NCI-H1417 (cell line): ENCODE measurements at places on chromosomes 12 and 14.
A peak's percentile ranks its signal among the peaks of the same experiment; 100 is the strongest.

- DNase-seq: no peak
Observed at GRCh38 chr12:101823891-101824290, 6.9 kb downstream of the GNPTAB start.

DNA sequence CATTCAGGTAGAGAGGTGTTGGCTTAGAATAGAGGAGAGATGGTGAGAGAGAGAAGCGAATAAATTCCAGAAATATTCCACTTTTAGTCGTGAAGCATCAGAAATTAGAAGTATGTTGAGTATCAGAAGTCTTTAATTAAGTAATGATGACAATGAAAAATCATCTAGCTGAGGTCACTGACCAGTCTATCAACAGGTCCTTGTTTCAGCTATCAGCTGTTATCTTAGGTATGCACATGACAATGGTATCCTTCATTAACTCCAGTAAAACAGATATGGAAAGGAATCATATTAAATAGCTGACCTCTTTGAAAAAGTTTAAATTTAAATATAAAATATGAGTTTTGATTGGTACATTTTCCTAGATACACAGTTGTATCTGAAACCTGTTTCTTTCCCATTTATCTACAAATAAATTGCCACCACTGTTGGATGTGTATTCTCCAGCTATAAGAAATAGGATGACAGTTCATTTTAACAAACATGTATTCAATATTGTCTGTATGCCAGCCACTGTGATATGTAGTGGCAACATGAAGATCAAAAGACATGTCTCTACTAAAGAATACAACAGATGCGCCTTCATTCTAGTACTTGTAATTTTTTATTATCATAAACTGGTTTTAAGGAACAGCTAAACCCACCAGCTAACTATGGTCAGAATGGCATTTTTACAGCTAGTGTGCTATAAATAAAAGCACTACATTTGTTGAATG lies 424.2 kb upstream of the DCN start:
- no peak for DNase-seq

DNA sequence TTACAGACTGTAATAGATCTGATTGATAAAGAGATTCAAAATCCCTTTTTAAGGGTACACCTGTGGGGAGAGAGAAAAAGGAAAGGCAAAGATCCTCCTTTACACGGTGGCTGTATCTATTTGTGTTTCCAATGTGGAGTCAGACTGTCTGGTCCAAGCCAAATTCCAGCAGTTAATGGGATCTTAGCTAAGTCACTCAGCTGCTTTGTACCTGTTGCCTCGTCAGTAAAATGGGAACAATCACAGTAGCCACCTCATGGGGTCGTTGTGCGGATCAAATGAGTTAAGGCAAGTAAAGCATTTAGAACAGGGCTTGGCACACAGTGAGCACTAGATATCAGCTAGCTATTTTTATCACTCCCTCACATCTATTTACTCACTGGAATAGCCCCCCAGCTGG lies 46.9 kb downstream of the EFCAB11 start:
- no peak for DNase-seq

- DNase-seq: no peak
Observed at GRCh38 chr12:8638951-8639350, 23.7 kb downstream of the MFAP5 start.

GRCh38 chr14:65403231-65403630 lies 9.3 kb upstream of the FUT8 start:
- no peak for DNase-seq

GRCh38 chr14:67129768-67130167 lies 59.5 kb upstream of the GARIN2 start:
- DNase-seq: no peak

- DNase-seq: peak; percentile 23
Observed at GRCh38 chr12:98745578-98746391, 100.7 kb downstream of the APAF1 start.

DNA sequence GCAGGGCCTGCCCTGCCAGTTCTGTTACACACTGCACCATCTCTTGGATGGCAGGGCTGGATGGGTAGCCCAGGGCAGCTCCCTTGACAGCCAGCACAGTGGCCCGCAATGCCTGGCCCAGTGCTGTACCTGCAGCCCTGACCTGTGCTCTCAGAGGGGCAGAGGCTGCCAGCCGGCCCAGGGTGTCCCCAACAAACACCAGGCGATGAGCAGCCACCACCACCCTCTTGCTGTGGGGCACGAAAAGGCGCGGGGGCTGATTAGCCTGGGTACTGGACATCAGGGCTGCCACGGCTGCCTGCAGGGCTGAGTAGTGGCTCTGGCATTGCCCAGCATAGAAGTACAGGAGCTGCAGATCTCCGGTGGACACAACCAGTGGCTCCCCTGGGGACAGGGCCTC lies 4.6 kb upstream of the SLC22A17 start:
- no peak for DNase-seq

- no peak for DNase-seq
Observed at GRCh38 chr12:52515927-52516831, 4.0 kb downstream of the KRT5 start.

- DNase-seq: no peak
Observed at GRCh38 chr12:118033902-118034301, 17.4 kb downstream of the RFC5 start.

- DNase-seq: no peak
Observed at GRCh38 chr14:65003394-65003793, 16.7 kb downstream of the FNTB start.

DNA sequence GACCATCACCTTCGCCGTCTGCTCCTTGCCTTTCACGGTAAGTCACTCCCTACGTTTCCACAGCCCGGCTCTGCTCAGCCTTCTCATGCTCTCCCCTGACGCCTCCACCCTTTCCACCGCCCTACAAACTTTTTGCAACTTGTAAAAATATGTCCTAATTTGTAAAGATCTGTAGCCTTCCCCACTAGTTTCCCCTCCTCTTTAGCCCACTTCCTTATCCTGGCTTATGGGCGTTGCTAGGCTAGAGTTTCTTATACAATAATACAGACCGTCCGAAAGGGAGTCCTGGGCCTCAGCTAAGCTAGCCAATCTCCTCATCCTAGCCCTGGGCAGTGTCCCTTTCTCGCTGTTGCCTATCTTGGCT lies 1.2 kb downstream of the PTGER2 start:
- DNase-seq: no peak

DNA sequence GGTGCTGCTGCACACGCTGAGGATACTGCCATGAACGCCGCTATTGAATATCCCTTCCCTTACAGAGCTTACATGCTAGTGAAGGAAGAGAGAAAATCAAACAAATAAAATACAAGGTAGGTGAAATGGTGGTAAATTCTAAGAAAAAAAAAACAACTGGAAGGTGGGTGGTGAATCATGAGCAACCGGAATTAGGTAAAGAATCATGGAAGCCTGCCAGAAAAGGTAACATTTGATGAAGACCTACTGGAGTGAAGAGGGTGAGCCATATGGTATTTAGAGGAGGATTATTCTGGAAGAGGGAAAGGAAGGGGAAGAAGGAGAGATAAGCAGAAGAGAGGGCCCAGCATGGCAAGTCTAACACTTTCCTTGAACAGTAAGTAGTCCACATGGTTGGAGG lies 76.1 kb downstream of the LRIG3 start:
- DNase-seq: no peak

DNA sequence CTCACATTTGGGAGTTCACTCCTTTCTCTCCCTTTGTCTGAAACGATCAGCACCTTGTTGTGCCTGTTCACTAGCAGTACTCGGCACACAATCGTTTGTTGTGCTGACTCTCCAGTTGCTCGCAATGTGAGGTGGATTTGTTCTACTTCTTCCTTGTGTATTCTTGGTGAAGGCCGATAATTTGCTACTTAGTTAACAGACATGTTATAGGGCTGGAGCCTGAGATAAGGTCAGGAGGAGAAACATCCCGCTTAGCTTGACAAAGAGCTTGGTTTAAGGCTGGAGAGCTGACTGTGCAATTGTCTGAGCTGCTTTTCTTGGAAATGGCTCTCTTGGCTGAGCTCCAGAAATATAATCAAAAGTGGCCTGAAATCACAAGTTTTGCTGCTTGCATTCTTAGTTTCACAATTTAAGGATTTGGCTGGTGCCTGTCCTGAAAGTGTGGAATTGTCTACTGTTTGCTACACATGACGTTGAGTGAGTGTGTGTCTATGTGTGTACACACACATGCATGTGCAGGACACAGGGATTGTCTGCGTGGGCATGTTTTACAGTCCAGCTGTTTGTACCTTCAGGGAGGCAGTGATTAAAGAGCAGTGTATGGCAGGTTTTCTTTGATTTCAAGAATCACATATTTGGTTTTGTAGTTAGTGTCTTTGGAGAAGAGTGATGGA lies 77.7 kb downstream of the ARF6 start:
- no peak for DNase-seq

DNA sequence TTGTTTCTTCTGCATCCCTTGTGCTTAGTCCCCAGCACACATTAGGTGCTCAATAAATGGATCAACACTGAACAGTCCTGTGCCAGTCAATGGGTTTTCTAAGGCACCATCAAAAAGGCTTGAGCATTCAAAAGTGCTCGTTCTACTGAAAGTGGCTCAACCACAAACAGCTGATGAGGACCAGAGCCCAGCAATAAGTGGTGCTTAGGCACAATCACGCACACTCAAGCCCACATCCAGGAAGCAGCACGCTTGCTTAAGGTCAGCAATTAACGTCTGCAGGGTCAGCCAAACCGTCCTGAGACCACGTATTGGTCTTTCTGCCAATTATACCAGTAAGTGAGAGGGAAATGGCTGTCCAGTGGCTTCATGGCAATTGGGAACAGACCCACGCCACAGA lies 56.5 kb downstream of the PRIMA1 start:
- DNase-seq: no peak

DNA sequence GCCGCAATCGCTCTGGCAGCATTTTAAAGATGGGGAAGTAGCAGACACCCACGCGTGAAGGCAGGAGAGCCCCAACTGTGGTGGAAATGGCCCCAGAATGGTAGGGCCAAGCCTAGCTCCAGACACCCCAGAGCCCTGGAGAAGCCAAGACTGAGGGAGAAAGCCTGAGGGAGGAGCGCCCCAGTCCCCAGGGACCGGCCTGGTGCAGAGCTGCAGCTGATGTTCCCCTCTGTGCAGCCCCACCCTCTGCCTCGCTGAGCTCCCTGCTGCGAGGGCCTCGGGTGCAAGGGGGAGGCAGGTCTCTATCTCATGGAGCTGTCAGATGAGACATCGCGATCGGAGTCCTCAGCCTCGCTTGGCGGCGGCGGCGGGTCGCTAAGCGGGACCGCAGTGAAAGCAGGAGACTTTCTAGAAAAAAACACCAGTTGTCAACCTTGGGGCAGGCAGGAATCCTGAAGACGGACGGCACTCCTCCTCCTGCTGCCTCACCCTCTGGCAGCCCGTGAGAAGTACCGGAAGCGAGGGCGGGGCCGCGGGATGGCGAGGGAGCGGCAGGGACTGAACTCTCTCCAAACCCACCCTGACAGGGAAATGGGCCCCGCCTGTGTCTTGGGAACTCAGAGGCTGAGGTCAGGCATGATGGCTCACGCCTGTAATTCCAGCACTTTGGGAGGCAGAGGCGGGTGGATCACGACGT lies 6.0 kb downstream of the GAPDH start:
- peak; percentile 71 for DNase-seq

GRCh38 chr14:56664811-56665421 lies 85.3 kb downstream of the TMEM260 start:
- no peak for DNase-seq

- no peak for DNase-seq
Observed at GRCh38 chr12:90908465-90908864, 46.5 kb downstream of the CCER1 start.

DNA sequence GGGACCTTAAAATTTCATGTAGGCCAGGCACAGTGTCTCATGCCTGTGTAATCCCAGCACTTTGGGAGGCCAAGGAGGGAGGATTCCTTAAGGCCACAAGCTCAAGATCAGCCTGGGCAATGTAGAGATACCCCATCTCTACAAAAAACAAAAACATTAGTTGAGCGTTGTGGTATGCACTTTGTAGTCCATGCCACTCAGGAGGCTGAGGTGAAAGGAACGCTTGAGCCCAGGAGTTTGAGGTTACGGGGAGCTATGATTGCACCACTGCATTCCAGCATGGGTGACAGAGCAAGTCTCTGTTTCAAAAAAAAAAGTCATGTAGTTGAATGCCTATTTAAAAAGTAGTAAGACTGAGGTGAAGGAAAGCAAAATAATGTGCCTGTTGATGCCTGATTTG lies 83.5 kb downstream of the TTC6 start:
- DNase-seq: no peak

DNA sequence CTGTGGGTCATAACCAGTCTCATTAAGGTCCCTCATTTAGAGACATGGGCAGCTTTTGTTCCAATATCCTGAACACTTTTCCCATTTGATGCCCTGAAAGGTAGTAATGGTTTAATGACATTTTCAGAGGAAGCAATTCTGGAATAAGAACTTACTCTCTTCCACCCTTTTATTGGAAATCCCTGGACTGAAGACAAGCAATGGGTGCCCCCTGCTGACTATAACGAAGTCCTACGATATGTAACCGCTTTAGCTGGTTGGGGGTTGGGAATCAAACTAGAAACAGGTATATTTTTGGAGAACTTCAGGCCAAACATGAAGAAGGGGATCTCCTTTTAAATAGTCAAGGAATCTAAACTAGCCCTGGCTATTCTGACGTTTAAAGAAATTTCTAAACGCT lies 20.5 kb downstream of the SARNP start:
- peak; percentile 65 for DNase-seq

GRCh38 chr14:63204407-63205043 lies at the start of gene RHOJ:
Gene RHOJ (plus strand): TSS chr14:63204443. CDS start chr14:63204870, 427 bp downstream.
- peak; percentile 81 for DNase-seq

DNA sequence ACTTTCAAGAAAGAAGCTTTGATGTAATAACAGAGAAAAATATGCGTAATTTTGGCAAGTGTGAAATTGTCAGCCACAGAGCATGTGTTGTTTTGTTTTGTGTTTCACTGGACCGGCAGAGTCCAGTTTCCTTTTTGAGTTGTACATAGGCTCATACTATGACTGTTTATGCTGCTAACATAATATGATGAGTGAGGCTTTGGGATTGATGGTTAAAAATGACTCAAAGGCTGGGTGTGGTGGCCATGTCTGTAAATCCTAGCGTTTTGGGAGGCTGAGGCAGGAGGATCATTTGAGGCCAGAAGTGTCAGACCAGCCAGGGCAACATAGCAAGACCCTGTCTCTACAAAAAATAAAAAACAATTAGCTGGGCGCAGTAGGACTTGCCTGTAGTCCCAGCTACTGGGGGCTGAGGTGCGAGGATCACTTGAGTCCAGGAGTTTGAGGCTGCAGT lies 487.9 kb downstream of the PCNX1 start:
- DNase-seq: no peak

- no peak for DNase-seq
Observed at GRCh38 chr12:3802721-3803120, 49.8 kb upstream of the CRACR2A start.

DNA sequence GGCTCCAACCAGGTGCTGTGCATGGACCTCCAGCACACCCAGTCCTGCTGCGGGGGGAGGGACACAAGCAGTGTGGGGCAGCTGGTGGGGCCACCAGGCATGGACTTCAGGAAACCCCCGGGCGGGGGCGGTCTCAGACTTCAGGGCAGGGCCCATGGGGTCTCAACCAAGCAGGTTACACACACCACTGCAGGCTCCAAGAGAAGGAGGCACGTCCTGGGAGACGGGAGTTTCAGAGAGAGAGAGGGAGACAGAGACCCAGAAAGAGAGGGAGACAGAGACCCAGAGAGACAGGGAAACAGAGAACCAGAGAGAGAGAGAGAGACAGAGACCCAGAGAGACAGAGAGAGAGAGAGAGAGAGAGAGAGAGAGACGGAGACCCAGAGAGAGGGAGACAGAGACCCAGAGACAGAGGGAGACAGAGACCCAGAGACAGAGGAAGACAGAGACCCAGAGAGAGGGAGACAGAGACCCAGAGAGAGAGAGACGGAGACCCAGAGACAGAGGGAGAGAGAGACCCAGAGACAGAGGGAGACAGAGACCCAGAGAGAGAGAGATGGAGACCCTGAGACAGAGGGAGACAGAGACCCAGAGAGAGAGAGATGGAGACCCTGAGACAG lies 128.9 kb downstream of the NCOR2 start:
- DNase-seq: no peak

GRCh38 chr12:75982169-75982564 lies 49.4 kb downstream of the PHLDA1 start:
- no peak for DNase-seq
